ENCODE measurements at places on chromosomes 6 and 20.

DNA sequence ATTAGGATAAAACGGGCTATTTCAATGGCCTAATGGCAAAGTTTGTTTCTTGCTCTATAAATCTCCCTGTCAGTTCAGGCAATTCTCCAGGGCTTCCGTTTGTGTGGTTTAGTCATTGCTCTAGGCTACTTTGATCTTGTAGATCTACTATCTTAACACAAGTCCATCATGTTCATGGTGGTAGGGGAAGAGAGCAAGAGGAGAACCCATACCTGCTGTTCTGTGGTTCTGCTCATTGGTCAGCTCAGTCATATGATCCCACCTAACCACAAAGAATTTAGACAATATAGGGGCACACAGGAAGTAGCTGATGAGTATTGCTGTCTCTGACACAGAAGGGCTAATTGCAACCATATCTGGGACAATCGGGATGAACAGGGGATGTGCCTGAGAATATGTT lies 4.9 kb upstream of the DEK start:
- no peak for DNase-seq

DNA sequence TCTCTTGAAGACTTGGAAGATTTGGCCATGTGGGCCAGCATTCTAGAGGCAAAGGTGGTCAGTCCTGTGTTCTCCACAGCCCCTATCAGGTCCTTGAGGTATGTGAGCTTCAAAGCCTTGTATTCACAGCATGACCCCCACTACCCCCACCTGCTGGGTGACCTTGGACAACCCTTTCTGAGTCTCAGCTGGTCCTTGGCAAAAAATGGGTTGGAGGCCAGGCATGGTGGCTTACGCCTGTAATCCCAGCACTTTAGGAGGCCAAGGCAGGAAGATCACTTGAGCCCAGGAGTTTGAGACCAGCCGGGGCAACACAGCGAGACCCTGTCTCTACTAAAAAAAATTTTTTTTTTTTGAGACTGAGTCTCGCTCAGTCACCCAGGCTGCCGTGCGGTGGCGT lies 42.6 kb downstream of the UBE2V1 start:
- no peak for DNase-seq

DNA sequence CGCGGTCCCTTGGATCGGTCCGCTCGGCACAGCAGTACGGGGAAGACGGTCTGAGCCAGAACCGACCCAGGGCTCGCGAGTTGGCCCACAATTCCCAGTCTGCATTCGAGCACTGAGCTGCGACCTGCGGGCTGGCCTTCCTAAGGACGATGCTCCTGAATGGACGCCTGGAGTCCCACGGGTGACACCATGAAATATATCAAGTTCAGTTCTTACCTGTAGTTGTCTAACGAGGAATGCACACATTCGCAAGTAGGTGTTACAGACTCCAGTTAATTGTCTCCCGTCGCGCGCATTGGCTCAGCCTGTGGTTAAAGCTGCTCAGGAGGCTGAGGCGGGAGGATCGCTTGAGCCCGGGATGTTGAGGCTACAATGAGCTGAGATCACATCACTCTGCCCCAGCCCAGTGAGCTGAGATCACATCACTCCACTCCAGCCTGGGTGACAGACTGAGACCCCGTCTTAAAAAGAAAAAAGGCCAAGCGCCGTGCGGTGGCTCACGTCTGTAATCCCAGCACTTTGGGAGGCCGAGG lies 802 bp downstream of the PEX7 start:
- DNase-seq = no peak

GRCh38 chr20:57577679-57578475 lies 17.0 kb downstream of the PCK1 start:
- no peak for DNase-seq

GRCh38 chr6:80105972-80106417 lies 476 bp upstream of the BCKDHB start:
- DNase-seq = no peak

DNA sequence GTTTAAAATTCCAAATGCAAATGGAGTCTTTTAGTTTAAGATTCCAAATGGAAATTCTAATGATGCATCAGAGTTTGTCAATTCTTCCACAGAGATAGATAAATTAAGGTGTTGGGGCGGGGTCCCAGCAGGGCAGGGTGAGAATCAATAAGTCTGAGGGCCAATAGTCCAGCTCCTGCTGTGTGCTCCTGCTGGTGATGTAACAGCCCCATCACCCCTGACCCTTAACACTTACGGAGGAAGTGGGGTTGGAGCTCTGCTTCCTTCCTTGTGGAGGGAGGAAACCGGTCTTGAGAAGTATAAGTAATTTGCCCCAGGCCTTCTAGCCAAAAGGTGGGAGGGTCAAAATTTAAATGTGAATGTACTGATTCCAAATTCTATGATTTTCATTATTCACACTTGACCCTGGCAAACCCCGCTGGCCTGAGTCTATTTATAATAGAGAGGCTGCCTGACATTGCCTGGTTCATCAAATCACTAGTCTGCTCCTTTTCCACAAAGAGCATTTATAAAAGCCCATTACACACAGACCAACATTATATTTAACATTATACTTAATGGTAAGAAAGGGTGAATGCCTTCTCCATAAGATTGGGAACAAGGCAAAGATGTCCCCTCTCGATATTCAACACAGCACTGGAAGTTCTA lies 17.2 kb downstream of the ZBTB2 start:
- no peak for DNase-seq

- no peak for DNase-seq
Observed at GRCh38 chr6:132973514-132973993, 159.2 kb downstream of the RPS12 start.

GRCh38 chr6:161409353-161409752 lies 135.5 kb upstream of the AGPAT4 start:
- DNase-seq = no peak

- no peak for DNase-seq
Observed at GRCh38 chr6:147156799-147157382, 47.3 kb upstream of the STXBP5 start.

- DNase-seq = no peak
Observed at GRCh38 chr6:130020073-130020906, 1.9 kb downstream of the L3MBTL3 start.

- DNase-seq = no peak
Observed at GRCh38 chr6:11230158-11231107, 2.0 kb downstream of the NEDD9 start.

- no peak for DNase-seq
Observed at GRCh38 chr6:80304014-80304413, 197.5 kb downstream of the BCKDHB start.

- DNase-seq = no peak
Observed at GRCh38 chr20:45832619-45833018, 980 bp upstream of the SNX21 start.
